ENCODE measurements at places on chromosomes 2 and 18. TPM values are rescaled to one million over a fixed set of nuclear protein-coding genes. Genes with fewer than 3 reads are reported as not detected.

The KLHL41 gene
- 0.43 TPM for total RNA-seq

The NYAP2 gene
- total RNA-seq = not detected

The DUSP28 gene
- total RNA-seq = 3.5 TPM

The CHRNG gene
- not detected for total RNA-seq

The ADD2 gene
- total RNA-seq = not detected

The GPR55 gene
- total RNA-seq = not detected

The FSHR gene
- not detected for total RNA-seq

GRCh38 chr2:170924969-170925368 is 4.1 kb upstream of the GORASP2 start:
- no peak for DNase-seq

DNA sequence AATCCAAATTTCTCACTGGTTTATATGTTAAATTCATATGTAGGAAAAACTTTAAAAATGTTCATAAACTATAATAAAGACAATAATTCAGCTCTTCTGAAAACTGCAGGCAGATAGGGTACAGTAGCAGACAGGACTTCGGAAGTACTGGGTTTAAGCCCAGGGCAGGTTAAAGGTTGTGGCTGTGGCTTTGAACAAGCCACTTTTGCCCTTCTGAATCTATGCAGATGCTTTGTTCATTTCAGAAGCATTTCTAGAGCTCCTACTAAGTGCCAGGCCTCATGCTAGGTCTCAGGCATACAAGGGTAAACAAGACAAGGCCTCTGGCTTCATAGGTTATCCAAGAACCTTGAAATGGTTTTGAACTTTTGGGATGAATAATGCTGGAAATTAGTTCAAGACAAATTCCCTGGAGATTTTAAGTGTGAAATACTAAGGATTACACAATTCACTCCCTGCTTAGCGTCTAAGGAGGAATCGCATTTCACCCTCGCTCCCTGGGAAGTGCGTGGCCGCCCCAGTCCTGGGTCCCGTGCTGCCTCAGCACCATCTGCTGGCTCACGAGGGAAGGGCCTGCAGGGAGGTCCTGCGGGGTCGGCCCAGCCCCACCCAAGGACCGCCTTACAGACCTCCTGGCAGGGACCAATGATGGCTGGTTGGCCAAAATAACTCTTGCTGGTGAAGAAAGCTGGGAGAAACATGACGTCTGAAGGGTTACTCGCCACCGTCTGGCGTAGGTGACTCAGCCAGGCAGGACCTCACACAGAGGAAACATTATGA is 67.7 kb upstream of the L3MBTL4 start:
- DNase-seq = peak; percentile 70

DNA sequence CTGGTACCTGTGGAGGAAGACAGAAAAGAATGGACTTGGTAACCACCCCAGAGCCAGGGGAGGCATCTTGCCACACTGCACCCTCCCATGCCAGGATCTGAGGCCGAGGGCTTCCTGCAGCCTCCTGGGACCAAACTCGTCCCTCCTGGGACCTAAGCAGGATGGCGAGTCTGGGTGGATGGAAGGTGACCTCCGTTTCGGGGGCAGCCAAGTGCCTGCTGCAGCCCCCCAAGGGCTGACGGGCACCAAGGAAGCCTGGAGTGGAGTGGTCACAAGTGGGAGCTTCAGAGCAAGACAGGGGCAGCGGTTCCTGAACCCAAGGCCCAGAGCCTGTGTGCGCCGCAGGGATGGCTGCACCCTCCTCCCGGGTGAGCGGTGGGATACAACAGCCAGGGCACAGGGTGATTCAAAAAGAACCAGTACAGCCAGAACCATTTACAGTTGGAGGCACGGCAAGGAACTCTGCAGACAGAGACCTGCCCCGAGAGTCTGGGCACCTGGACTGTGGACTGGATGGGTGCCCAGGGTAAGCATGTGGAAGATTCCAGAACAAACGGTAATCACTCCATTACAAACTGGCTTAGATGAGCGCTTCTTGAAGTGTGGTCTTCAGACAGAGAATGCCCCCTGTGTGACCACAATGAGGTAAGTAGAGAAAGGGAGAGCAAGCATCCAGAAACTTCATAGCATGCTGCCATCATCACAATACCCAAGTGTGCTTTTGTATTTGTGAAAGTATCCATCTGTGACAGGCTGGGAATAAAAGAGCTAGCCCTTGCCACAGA is 12.1 kb downstream of the HS1BP3 start:
- DNase-seq = no peak

GRCh38 chr2:222521099-222521498 is 96.8 kb downstream of the SGPP2 start:
- DNase-seq = no peak

- no peak for DNase-seq
Measured at GRCh38 chr18:12397793-12398192, 9.9 kb upstream of the PRELID3A start.

DNA sequence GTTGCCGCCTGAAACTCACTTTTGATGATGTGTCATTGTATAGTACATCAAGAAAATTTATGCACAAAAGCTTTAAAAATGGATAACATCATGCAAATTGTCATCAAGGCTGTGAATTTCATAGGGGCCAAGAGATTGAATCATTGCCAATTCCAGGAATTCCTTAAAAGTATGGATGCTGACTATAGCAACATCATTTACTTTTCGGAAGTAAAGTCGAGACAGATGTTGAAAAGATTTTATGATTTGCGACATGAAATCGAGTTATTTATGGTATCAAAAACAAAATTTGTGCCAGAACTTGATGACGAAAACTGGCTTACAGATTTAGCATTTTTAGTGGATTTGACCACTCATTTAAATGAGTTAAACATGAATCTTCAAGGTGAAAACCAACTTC is 56.3 kb downstream of the ASB1 start:
- DNase-seq = no peak

DNA sequence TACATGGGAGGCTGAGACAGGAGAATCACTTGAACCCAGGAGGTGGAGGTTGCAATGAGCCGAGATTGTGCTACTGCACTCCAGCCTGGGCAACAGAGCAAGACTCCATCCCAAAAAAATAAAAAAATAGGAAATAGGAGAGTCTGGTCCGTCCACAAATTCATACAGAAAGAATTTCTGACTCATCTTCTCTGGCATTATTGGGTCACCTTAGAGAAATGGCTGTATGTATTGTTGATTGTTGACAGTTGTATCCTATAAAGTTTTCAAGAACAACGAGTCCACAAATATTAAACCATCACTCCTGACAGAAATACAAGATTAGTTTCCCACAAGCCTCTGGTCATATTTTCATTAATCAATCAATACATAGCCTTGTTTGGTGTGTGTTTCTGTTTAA is 20.4 kb downstream of the RBM43 start:
- peak; percentile 18 for DNase-seq

DNA sequence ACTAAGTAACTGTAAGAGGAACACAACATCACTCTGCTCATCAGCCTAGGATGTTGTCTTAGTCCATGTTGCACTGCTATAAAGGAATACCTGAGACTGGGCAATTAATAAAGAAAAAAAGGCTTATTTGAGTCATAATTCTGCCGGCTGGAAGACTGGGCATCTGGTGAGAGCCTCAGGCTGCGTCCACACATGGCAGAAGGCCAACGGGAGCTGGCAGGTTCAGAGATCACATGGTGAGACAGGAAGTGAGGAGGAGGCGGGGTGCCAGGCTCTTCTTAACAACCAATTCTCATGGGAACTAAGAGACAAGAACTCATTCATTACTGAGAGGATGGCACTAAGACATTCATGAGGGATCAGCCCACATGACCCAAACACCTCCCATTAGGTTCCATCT is 46.8 kb downstream of the EPG5 start:
- DNase-seq = peak; percentile 71

DNA sequence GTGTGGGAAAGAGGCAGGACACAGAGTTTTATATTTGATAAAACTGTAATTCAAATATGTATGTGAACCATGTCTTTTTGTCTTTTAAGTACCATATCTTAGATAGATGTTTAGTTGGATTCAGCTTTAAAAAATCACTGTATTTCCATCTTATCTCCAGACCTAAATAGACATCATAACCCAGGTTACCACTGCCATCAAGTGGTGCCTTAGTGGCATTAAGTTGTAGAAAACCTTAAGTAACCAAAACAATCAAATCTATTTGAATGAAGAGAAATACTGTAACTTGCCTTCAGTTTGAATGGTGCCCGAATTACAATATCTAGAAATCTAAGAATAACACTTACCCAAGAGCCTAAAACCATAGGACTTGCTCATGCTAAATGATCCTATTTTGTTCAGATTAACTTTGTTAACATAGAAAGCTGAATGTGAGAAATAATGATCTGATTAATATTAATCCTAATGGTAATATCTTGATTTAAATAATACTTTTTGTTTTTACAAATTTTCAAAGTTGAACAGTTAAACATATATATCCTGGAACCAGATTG is 92.5 kb upstream of the MAP2 start:
- peak; percentile 29 for DNase-seq

DNA sequence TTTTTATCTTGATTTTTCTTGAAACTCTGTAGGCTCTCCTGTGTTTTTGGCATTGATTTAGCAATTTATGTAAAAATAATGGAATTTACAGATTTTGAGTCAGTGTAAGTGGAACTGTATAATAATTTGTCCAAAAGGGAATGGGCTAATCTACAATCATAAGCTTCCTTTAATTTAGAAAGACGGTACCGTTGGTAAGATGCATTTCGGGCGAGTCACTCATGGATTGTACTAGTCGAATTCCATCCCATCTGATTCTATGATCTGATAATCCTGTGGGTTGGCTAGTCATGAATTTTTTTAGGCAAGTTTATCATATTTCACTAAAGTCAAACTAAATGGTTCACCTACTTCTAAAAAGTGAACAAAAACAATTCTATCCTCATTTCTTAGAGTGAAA is 133.4 kb downstream of the ZNF407 start:
- DNase-seq = peak; percentile 51

- DNase-seq = no peak
Measured at GRCh38 chr2:186852508-186852907, 3.5 kb upstream of the ZSWIM2 start.

- DNase-seq = peak; percentile 40
Measured at GRCh38 chr18:46916551-46917107, 678 bp downstream of the PIAS2 start.

GRCh38 chr2:161625314-161625919 is 1.2 kb downstream of the SLC4A10 start:
- no peak for DNase-seq

GRCh38 chr2:182283512-182283911 is 143.3 kb downstream of the PDE1A start:
- DNase-seq = no peak

GRCh38 chr18:52933356-52933755 is 593.4 kb downstream of the DCC start:
- DNase-seq = no peak

DNA sequence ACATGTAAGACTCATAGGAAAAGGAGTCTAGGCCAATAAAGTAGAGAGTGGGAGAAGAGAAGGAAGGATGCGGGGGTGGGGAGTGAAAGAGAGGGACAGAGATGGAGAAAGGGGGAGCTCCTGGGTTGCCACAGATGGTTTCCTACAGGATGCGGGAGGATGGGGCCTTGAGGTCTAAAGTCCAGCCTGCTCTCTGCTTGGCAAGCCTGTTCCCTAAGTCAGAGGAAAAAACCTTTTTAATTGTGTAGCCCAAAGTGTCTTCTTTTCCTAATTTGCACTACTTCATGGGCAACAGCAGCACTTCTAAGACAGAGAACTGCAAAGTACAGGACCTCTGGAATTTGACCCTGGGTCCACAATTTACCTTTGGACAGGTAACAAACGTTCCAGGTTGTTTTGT is 1.4 kb upstream of the FAM110C start:
- DNase-seq = no peak

DNA sequence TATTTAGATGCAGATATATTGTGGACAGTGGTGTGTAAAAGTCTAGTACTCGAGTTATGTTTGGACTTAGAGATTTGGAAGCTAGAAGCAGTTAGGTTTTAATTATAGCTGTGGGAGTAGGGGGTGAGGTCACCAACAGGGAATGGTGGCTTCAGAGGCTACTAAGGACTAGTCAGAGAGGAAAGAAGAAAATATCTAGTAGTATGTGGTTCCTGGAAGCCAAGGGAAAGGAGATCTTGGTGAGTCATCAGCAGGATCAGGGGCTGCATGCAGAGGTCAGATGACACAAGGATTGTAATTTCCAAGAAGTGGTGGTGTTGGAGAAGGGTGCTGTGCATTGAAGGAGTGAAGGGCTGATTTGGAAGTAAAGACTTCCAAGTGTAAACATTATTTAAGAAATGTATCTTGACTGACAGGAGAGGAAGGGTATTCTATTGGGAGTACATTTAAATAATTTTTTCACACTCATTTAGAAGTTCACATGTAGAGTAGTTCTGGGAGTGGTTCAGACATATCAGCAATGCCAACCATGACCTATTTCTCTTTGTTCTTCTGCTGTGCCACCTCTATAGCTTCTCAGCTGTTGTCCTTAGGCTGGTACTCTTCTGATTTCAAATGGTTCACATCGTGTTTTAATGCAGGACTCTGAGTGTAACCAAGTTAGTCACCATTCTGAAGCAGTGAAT is 59.1 kb downstream of the ACSL3 start:
- peak; percentile 87 for DNase-seq

- DNase-seq = peak; percentile 17
Measured at GRCh38 chr2:138922973-138923563, 142.9 kb upstream of the NXPH2 start.

- peak; percentile 57 for DNase-seq
Measured at GRCh38 chr2:200297989-200298388, 8.5 kb upstream of the SPATS2L start.

DNA sequence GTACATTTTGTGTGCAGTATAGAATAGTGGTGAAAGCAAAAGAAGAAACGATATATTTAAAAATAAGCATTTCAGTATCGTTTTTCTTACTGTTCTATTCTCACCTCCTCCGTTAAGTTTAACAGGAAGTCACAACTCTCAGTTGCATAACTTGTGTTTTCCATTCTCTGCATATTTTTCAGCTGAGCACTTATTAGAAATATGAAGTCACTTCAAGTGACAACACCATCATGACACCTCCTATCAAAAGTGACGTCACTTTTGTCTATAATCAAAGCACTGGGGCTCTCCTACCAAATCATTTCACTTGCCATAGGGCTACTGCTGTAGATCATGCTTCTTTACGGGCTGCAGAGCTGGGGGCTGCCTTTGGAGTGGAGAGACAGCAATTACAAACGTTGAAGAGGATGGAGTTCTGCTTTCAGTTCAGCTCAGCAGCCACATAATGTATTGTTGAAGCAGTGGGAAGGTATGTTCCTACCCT is 36.3 kb downstream of the STAT4 start:
- peak; percentile 48 for DNase-seq

DNA sequence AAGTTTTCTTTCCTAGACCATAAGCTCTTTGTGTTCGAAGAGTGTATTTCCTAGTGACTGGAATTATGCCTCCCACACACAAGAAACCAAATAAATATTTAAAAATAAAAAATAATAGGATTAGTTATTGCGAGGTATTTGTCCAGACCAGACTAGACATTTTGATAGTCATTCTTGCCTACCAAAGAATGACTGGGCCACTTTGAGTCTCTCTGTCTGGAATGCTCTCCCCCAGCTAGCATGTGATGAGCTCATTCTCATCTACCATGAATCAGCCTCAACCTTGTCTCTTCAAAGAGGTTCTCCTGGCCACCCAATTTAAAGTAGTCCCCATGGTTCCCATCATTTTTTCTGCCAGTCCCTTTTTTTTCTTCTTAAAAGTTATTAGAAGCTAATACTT is 13.9 kb upstream of the DSC1 start:
- DNase-seq = no peak

Data from fibroblast of villous mesenchyme (primary cell).